ENCODE measurements at places on chromosomes 7 and 10.

- DNase-seq: no peak
These were observed 4.4 kb downstream of the KEL start for GRCh38 chr7:142957723-142958122.

GRCh38 chr7:1654738-1655475, 15.2 kb upstream of the ELFN1 start:
- no peak for DNase-seq

GRCh38 chr10:113927440-113927839, 73.0 kb downstream of the NHLRC2 start:
- no peak for DNase-seq

DNA sequence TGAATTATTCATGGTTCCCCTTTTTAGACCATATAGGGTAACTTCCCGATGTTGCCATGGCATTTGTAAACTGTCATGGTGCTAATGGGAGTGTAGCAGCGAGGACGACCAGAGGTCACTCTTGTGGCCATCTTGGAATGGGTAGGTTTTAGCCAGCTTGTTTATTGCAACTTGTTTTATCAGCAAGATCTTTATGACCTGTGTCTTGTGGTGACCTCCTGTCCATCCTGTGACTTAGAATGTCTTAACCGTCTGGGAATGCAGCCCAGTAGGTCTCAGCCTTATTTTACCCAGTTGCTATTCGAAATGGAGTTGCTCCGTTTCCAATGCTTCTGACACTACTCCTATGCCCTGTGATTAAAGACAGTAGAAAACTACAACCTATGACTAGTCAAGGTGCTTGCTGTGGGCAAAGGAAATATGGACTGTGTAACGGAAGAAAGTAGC, 18.8 kb upstream of the PAXIP1 start:
- no peak for DNase-seq

DNA sequence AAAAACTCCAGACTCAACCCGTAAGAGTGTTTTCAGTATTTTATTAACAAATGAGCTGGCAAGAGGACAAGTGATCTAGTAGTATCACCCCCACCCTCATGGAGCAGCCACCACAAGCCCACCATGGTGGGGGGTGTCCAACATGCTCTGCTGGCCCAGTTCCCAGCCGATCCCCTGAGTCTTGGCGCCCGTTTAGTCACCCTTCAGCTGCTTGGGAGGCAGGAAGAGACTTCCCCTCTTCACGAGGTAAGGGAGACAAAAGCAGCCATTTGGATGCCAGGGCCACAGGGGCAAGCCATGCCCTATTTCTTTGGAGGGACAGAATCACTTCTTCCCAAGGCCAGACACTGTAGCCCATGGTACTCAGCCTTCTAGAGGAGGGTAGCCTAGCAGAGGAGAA, 54.1 kb downstream of the NOD1 start:
- DNase-seq: no peak

DNA sequence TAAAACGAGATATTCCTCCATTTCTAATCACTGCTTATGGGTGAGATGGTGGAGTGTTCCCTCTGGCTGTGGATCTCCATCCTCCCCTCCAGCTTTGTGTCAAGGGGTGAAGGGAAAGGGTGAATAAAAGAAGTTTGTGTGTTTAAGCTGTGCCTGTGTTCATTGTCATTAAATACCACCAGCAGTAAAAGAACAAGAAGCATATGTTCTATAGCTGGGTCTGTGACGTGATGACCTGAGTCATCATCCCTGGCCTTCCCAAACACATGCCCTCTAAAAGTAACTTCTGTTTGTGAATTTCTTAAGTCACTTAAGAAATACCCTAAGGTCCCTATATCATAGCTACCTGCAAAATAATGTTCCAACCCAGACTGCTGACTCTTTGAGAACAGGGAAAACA, 104.9 kb downstream of the PPP1R17 start:
- no peak for DNase-seq

GRCh38 chr10:61778137-61778536, 115.4 kb downstream of the CABCOCO1 start:
- no peak for DNase-seq
